Activated naive CD4-positive, alpha-beta T cell treated with anti-CD3 and anti-CD28 coated beads, Interleukin-2, amount 50 U/mL, for 16 hours (primary cell): ENCODE measurements at places on chromosomes 5 and 9.
A peak's percentile ranks its signal among the peaks of the same experiment; 100 is the strongest.

DNA sequence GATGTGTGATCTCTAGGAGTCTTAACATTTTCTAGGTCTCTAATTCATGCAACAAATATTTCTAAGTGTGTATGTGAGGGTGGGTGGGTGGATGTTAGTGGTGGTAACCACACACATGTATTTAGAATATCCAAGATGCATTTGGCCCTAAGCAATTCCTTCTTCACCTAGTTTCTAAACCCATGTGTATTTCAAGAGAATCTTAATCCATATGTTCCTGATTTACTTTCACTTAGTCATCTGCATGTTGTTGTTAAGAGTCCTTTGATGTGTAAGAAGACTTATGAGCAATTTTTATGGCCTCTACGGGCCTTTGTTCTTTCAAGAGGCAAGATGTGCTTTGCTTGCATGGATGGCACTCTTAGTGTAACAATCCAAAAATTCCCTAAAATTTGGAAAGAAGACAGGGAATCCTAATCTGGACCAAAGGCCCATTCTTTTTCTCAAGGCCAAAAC is 282.6 kb downstream of the SPATA31D1 start:
- DNase-seq: no peak

- no peak for DNase-seq
These were observed 15.2 kb upstream of the TNIP1 start for GRCh38 chr5:151096001-151096373.

- DNase-seq: no peak
These were observed 635.9 kb downstream of the TLE1 start for GRCh38 chr9:81053298-81054025.

DNA sequence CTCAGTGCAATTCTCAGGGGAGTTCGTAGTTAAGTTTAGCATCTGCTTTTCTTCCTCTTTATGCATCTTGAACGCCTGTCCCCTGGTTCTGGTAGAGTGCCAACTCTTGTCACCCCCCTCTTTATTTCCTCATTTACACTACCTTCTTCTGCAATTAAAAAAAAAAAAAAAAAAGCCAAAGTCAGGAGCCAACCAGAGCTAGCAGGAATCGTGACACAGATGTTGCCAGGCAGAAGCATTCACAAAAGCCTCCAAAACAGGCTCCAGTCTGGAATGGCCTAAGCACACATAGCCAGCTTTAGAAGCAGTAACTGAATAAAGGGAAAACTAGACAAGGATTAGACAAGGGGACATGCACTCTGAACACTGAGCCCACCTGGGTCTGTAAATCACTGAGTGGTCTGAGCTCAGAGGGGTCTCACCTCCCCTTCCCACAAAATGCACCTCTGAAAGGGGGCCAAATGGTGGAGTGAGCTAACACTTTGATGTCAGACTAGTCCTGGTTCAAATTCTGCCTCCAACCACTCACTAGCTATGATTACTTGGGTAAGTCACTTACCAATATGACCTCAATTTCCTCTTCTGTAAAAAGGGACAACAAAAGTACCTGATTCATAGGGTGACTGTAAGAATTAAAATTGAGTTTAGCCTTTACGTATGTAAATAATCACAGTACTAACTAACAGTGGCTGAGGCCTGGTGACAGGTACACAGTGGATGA is 2.0 kb downstream of the CD74 start:
- peak; percentile 45 for DNase-seq

- DNase-seq: no peak
These were observed 4.7 kb upstream of the COL27A1 start for GRCh38 chr9:114150608-114151007.

DNA sequence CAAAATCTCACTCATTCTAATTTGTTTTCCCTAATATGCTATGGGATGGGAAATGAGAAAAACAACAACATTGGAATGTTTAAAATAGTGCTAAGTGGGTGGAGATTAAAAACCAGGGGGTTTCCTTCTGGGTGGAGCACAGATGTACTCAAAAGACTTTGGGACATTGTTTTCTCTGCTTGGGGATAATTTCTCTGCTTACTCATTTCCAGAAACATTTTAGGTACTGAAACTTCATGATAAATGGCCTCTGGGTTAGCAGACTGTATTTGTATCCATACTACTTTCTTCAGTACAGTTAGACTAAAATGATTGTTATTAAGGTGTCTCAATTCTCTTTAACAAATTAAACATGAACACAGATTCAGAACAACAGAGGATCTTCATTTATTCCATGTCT is 17.4 kb downstream of the ELOVL7 start:
- DNase-seq: no peak

DNA sequence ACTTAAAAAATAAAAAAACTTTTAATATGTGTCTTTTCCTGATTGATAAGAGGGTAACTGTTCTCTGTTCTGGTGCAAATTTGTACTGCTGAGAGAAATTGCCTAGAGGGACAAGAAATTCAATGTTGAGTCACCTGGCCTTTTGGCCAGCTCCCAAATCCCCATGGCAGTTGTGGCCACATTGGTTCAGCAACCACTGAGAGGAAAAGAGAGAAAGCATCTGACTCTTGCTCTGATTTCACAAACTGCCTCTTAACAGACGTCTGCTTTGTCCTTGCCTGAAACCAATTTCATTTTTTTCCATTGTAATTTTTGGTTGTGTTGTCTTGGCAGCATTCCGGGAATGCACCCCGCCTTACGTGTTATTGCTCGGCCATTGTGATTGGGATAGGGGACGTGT is 42.4 kb downstream of the NTRK2 start:
- DNase-seq: no peak

DNA sequence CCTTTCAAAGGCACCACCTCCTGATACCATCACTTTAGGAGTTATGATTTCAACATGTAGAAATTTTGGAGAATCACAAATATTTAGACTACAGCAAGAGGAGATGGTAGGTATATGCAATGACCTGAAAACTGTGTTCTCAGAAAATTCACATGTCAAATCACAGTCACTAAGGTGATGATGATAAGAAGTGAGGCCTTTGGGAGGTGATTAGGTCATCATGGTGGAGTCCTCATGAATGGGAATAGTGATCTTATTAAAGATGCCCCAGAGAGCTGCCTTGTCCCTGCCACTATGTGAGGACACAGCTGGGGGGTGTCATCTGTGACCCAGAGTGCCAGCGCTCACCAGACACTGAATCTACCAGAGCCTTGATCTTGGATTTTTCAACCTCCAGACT is 513.5 kb upstream of the TUSC1 start:
- DNase-seq: no peak

DNA sequence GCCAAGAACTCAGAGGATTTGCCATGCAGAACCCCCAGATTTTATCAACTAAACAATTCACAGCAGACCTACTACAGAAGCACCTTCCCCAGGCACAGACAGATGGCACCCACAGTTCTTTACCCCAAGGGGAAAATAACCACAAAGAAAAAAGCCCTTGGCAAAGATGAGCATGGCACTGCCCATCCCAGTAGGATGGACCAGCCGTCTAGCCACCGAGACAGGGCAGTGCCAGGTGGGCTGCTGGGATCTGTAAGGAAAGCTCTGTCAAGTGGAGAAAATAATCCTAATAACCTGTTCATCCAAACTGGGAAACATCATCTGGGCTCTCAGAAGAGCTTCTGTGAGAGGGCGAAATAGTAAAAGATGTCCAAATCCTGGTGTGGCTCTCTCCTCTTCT is 130.0 kb downstream of the COL23A1 start:
- no peak for DNase-seq

GRCh38 chr5:14504816-14505215 is 76.8 kb upstream of the OTULINL start:
- DNase-seq: no peak

DNA sequence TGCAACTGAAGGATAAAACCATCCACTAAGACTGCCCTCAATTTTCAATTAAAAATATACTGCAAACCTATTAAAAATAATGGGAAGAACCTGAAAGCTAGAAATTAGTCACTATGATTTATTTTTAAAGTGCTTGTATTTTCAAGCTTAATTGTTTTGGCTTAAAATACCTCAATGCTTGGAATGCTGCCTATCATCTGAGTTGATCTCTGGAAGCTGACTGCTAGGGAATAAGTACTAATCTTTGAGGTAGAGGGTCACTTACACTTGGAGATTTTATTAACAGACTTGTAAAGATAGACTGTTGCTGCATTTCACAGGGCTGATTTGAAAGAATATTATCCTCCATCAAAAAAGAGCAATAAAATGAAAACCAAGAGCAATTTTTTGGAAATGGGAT is 6.2 kb downstream of the PCSK1 start:
- DNase-seq: no peak

DNA sequence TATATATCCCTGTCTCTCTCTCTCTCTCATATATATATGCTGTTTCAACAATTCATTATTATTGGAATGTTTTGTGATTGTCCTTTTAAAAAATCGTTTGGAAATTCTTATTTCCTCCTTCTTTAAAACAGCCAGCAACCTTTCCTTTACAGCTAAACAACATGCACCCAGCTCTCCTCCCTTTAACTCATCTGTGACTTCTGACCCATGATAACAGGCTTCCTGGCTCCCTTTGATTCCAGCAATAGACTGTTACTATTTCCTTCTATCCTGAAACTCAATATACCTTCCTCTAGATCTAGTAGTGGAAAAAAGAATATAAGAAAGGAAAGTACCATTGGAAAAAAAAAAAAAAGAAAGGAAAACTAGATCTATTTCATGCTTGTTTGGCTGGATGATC is 254.7 kb upstream of the RGMB start:
- DNase-seq: no peak

DNA sequence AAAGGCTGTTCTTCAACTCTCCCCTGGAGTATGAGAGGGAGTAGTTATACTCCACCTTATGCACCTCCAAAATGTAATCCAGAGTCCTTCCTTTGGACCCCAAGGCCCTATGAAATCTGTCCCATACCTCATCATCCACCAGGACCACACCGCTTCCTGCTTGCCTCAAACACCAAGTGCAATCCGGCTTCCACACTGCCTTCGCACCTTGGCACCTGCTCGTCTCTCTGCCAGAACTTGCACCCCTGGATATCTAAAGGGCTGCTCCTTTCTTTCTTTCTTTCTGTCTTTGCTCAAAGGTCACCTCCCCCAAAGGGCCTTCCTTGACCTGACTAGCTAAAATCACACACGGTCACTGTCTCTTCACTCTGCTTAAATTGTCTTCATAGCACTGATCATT is 63.9 kb upstream of the SHB start:
- DNase-seq: no peak

- no peak for DNase-seq
These were observed 317.0 kb downstream of the ICE1 start for GRCh38 chr5:5739490-5739945.

GRCh38 chr5:125002727-125003598 is 256.5 kb upstream of the ZNF608 start:
- no peak for DNase-seq

- DNase-seq: no peak
These were observed 23.1 kb upstream of the ERCC6L2 start for GRCh38 chr9:95852059-95853032.

DNA sequence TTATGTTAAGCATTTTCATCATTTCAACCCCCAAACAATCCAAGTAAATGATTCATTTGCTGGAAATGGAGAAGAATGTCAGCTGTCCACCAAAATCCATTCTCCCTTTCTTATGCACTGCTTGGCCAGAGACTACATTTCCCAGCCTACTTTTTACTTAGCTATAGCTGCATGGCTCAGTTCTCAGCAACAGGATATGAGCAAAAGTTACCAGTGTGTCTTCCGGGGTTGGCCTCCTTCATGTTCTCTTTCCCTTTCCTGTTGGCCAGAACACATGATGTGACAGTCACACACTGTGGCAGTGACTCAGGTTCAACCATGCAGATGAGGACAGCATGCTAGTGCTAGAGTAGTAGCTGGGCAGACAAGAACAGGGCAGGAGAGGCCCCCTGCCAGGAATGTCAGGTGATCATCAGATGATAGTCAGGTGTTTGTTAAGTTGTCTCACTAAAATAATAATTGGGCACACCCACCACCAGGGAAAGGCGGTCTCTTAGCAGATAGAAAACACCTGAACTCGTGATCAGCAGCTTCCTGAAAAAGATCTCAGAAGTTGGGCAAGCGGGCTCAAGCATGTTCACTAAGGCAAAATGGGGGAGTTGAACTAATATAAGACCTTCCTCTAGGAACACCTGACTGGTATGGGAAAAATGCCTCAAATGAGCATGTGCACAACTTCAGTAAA is 12.2 kb downstream of the GPR150 start:
- peak; percentile 73 for DNase-seq

DNA sequence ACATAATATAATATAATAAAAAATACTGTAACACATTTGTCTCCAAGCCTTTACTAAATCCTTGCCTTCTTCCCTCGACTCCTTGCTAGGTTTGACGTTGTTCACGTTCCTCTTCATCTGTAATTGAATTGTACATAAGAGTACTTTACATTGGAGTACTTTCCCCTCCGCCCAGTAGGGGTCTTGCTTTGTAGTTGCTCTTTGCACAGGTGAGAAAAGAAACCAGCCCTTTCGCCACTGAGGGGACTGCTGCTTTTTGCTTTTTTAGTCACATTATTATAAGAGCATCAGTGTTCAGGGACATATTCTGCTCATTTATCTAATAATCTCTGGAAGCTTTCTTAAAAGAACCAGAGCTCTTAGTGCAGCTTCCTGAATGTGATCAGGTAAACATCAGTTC is 115.0 kb downstream of the CETN3 start:
- DNase-seq: no peak

DNA sequence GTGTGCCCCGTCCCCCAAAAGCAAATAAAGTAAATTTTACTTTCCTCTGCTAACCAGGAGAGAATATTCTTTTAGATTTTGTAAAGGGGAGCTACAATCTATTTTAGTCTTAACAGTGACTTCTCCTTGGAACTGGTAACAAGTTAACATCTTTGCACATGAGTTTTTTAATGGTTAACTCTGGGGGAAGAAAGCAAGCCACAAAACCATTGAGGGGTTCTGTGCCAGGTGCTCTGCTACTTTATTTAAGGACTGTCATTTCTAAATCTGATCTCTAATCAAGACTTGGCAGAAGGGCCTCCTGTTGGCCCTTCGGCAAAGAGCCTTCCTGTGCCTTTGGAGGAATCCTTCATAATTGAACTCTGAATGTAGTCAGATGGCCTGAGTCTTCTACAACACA is 153.4 kb downstream of the SLC12A2 start:
- DNase-seq: no peak

GRCh38 chr5:41290810-41291209 is 77.5 kb upstream of the C6 start:
- no peak for DNase-seq

- no peak for DNase-seq
These were observed 184.0 kb downstream of the SPOCK1 start for GRCh38 chr5:137315109-137315508.

GRCh38 chr9:124239249-124240073 is 18.3 kb upstream of the NEK6 start:
- DNase-seq: no peak

GRCh38 chr5:55427157-55427556 is 107.6 kb downstream of the PLPP1 start:
- DNase-seq: no peak
